H9 (cell line): ENCODE measurements at places on chromosomes 2 and 18. TPM values are rescaled to one million over a fixed set of nuclear protein-coding genes. Genes with fewer than 3 reads are reported as not detected.

DNA sequence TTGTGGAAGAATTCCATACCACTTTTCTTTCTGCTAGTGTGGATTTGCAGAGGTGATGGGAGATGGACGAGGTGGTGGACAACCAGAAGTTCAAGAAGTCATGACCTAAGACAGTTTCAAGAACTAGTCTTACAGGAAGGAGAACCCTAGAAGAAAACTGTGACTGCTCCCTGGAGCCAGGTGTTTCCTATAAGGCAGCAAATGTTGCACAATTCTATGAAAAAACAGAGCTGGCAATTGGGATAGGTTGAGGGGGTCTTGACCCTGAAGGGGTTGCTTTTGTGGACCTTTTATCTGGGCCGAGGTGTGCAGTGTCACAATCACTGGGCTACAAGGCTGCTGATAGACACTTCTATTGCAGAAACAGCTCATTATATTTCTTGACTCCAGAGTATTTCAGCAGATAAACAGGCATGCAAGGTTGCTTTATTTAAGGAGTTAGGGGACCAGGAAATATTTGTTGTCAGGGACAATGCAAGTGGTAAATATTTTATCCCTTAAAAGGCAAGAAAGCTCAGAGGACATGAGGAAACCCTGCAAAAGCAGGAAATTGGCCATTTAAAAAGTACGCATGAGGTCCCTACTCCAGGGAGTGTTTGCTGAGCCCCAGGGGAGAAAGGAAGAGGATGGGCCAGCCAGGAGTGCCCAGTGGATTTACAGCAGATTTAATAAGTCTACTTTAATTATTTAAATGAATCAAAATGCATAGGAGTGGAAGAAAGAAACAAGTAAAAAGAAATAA is 22.9 kb downstream of the APCDD1 start:
- peaks cover 13% of the 10 kb centered on the region for H3K4me1 ChIP-seq
- H3K27ac ChIP-seq = no peak overlapping the region
- DNase-seq = peak; percentile 48
- H3K36me3 ChIP-seq = peaks cover 23% of the 10 kb centered on the region

- DNase-seq = no peak
- no peak overlapping the region for H3K27ac ChIP-seq
- no peak overlapping the region for H3K4me3 ChIP-seq
- H3K4me1 ChIP-seq = no peaks in the 10 kb centered on the region
- H3K36me3 ChIP-seq = no peaks in the 10 kb centered on the region; the same call in 2 of the 3 replicates
These were observed 103.1 kb downstream of the L3MBTL4 start for GRCh38 chr18:6311456-6312215.

The RNU2-63P gene
- total RNA-seq = 20.4 and 31.1 TPM in 2 replicates

The STRN gene
- 31.4 and 31.7 TPM in 2 replicates for total RNA-seq

The PPM1G gene
- total RNA-seq = 146 and 150 TPM in 2 replicates

DNA sequence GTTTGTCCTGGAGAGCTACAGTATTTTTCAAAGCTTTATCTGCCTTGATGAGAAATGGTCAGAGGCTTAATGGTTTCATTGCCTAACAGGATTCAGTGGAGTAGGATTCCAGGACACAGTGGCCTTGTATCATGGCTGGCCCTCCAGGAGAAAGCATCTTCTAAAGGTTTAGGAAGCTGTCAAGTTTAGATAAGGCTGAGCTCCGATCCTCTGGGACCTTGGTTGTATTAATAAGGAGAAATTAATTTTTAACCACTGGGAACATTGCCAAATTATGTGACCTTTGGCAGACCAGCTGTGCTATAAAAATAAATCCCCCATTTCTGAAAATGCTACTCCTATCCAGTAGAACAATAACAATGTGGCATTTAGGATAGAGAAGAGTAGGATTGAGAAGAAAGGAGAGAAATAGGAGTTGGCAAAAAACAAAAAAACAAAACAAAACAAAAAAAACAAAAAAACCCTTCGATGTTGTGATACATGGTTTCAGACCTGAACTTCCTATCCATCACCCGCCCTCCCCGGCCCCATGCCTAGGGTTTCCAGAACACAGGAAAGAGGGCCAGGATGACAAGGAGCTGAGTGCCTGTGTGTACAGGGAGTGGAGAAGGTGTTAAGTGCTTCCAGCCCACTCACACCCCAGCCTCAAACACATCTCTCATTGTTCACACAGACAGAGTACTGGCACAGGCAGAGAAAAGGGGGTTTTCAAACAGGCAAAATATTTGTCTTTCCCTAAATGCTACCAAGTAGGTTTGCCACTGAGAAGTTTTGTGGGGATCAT is 6.3 kb downstream of the NRP2 start:
- DNase-seq = no peak
- peaks cover 18% of the 10 kb centered on the region; the same call in 1 of the 2 replicates for H3K27me3 ChIP-seq
- H3K27ac ChIP-seq = no peak overlapping the region

The DSC1 gene
- not detected in 2 replicates for total RNA-seq

DNA sequence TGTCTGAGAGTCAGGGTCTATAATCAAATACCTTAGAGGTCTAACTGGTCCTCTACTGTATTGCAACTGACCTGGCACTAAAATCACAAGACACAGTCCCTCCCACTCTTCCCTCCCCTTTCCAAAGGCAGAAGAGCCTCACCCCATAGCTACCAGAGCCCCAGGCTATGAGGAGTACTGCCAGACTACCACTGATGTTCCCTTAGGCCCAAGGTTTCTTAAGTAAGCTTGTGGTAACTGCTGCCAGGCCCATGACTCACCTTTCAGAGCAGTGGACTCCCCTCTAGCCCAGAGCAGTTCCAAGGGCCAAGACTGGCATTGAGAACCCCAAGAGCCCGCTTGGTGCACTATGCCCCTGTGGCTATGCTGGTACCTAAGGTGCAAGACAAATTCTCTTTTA is 1193.4 kb downstream of the DSC3 start:
- H3K4me1 ChIP-seq = no peaks in the 10 kb centered on the region
- H3K27me3 ChIP-seq = no peaks in the 10 kb centered on the region
- no peak for DNase-seq
- no peak overlapping the region for H3K27ac ChIP-seq

The PROKR1 gene
- 1.5 TPM in 2 replicates for total RNA-seq

The MAP3K19 gene
- total RNA-seq = not detected in 2 replicates

The AFF3 gene
- 0.15 and 0.22 TPM in 2 replicates for total RNA-seq

DNA sequence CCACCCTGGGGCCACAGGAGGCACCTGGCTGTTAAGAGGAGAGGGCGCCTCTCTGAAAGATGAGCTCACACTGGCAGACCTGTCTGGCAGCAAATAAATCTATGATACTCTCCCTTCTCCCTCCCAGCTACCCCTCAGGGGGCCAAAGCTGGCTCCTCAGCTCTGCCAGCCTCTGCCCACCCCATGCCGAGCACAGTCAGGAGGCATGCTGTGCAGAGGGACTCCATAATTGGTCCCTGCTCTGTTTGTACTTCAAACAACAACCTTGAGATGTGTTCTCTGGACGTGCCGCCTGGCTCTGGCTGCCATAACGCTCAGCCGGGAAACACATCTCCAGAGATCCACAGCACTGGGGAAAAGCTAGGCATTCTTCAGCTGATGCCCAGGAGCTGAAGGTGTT is 126.7 kb downstream of the GALNT14 start:
- no peaks in the 10 kb centered on the region for H3K36me3 ChIP-seq
- H3K4me3 ChIP-seq = no peak overlapping the region
- H3K27me3 ChIP-seq = no peaks in the 10 kb centered on the region
- no peaks in the 10 kb centered on the region; the same call in 1 of the 2 replicates for H3K4me1 ChIP-seq

The GKN1 gene
- total RNA-seq = not detected in 2 replicates

GRCh38 chr2:159175927-159176326 is 110.6 kb downstream of the WDSUB1 start:
- no peak for DNase-seq
- no peaks in the 10 kb centered on the region for H3K4me1 ChIP-seq
- H3K36me3 ChIP-seq = no peaks in the 10 kb centered on the region
- no peak overlapping the region for H3K4me3 ChIP-seq
- H3K27ac ChIP-seq = no peak overlapping the region

The UGT1A4 gene
- not detected in 2 replicates for total RNA-seq

GRCh38 chr2:78876316-78876688 is 149.2 kb upstream of the REG3G start:
- no peak overlapping the region for H3K27ac ChIP-seq
- H3K4me3 ChIP-seq = no peak overlapping the region
- no peak for DNase-seq
- no peaks in the 10 kb centered on the region for H3K27me3 ChIP-seq
- H3K4me1 ChIP-seq = no peaks in the 10 kb centered on the region

GRCh38 chr18:35694808-35695207 is 113.3 kb downstream of the GALNT1 start:
- peaks cover 1% of the 10 kb centered on the region for H3K36me3 ChIP-seq
- H3K27me3 ChIP-seq = no peaks in the 10 kb centered on the region
- no peak overlapping the region for H3K4me3 ChIP-seq
- DNase-seq = no peak
- H3K27ac ChIP-seq = no peak overlapping the region
- H3K4me1 ChIP-seq = no peaks in the 10 kb centered on the region; the same call in 1 of the 2 replicates

The SOCS6 gene
- total RNA-seq = 24.5 and 26.0 TPM in 2 replicates

- DNase-seq = no peak
- no peak overlapping the region for H3K27ac ChIP-seq
- H3K36me3 ChIP-seq = no peaks in the 10 kb centered on the region
- H3K27me3 ChIP-seq = no peaks in the 10 kb centered on the region
- H3K4me3 ChIP-seq = no peak overlapping the region
These were observed 145.8 kb downstream of the AGPS start for GRCh38 chr2:177538323-177538722.

- H3K27ac ChIP-seq = no peak overlapping the region
- DNase-seq = peak; percentile 17
- H3K4me3 ChIP-seq = no peak overlapping the region
- H3K4me1 ChIP-seq = peaks cover 3% of the 10 kb centered on the region; the same call in 1 of the 2 replicates
These were observed 6.1 kb downstream of the LBH start for GRCh38 chr2:30237239-30237965.

The CELF4 gene
- total RNA-seq = 1.1 and 1.5 TPM in 2 replicates

DNA sequence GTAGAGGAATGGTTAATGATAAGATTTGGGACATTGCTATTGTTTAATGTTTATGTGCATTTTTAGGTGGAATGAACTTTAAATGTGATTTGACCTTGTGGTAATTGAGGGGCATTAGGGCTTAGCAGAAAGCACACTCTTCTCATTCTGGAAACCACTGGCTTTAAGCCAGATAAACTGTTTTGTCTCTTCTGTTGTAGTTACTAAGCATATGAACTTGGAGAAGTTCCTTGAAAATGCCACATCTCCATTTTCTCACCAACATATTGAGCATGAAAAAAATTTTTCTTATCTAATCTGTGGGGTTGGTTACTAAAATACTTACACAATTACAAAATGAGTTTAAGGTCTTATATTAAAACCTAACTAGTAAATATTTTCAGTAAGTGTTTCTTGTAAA is 70.8 kb upstream of the FSHR start:
- no peak for DNase-seq
- H3K4me3 ChIP-seq = no peak overlapping the region
- H3K27ac ChIP-seq = no peak overlapping the region
- H3K27me3 ChIP-seq = no peaks in the 10 kb centered on the region

The LOXHD1 gene
- 0.07 and 0.11 TPM in 2 replicates for total RNA-seq

GRCh38 chr2:112486895-112487294 is 4.9 kb downstream of the TTL start:
- H3K4me3 ChIP-seq = no peak overlapping the region
- no peak overlapping the region for H3K27ac ChIP-seq
- H3K27me3 ChIP-seq = no peaks in the 10 kb centered on the region; the same call in 1 of the 2 replicates
- DNase-seq = no peak
- no peaks in the 10 kb centered on the region; the same call in 1 of the 2 replicates for H3K4me1 ChIP-seq
- H3K36me3 ChIP-seq = peaks cover 51% of the 10 kb centered on the region

DNA sequence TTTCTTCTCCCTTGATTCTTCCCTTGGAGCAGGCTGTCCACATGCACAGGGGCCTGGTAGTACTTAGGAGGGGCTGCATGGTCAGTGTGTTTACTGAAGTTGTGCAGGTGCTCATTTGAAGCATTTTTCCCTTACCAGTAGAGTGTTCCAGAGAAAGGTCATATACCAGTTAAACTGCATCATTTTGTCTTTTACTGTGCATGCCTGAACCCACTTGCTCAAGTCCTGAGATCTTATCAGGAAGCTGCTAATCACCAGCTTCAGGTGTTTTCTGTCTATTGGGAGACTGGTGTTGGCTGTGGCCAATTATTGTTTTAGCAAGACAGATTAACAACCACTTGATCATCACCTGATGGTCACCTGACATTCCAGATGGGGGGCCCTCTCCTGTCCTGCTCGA is 676.6 kb downstream of the DPP10 start:
- no peak overlapping the region for H3K27ac ChIP-seq
- DNase-seq = no peak
- H3K36me3 ChIP-seq = peaks cover 14% of the 10 kb centered on the region
- H3K4me1 ChIP-seq = peaks cover 3% of the 10 kb centered on the region; the same call in 1 of the 2 replicates
- H3K4me3 ChIP-seq = no peak overlapping the region
- H3K27me3 ChIP-seq = no peaks in the 10 kb centered on the region

GRCh38 chr2:227536445-227536844 is 62.2 kb upstream of the SCYGR2 start:
- no peak for DNase-seq
- no peak overlapping the region for H3K4me3 ChIP-seq
- no peaks in the 10 kb centered on the region for H3K4me1 ChIP-seq
- no peaks in the 10 kb centered on the region for H3K27me3 ChIP-seq
- H3K27ac ChIP-seq = no peak overlapping the region
- peaks cover 74% of the 10 kb centered on the region for H3K36me3 ChIP-seq

The MREG gene
- total RNA-seq = 21.0 and 21.8 TPM in 2 replicates

The PPIG gene
- total RNA-seq = 66.2 and 68.9 TPM in 2 replicates
